Hindlimb muscle (tissue), 1 donor: ENCODE measurements at places on chromosomes 5 and 9.

DNA sequence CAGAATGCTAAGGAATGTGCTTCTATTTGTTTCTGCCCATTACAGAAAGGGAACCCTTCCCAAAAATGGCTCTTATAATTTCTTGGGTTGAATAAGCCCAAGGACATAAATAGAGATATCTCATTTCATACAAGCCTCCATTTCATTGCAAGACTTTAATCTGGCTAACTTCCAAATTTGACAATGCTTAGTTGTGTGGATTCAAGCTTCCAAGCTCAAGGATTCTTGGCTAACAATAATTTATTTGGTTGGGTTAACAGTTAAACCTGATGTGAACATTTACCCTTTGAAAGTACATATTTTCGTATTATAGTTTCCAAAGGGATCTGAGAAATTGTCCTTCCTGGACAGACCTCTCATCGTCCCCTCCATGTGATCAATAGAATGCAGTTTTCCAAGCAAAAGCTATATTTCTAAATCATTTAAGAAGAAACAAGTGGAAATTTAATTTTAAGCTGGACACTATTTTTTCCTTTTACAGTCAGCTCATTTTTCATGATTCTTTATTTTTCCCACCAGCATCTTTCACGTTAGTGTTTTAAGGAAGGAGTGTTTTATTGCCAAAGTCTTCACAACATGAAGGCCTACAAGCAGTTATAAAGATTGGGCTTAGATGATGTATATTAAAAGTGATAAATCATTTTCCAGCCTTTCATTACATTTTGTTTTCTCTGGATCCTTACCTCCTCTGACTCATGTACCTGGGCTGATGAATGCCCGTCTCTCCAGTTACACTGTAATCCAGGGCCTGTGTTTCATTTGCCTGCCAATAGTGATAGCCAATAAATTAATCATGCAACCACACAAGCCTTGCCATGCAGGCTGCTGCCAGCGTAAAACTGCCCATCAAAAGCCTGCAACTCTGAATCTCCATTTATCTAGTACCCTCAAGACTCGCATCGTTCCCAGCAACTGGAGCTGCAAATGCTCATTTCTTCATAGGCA, 176.7 kb downstream of the NTRK2 start:
- DNase-seq = no peak

- no peak for DNase-seq
Observed at GRCh38 chr9:2907411-2907810, 63.5 kb upstream of the PUM3 start.

DNA sequence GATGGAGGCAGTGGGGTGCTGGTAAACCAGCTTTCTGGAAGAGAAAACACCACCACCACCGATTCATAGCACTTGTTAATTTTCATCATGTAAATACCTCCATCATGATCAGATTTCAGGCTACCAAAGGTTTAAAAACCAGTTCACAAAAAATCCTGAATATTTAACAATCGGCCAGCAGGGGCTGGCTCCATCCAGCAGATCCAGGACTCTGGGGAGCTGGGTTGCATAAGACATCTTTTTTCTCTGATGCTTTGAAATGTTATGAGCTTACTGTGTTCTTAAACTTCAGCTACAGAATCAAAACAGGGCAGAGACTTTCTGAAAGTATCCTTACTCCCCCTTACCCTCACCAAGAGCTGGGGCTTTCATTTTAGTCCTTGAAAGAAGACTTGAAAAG, 14.6 kb upstream of the RNF183 start:
- no peak for DNase-seq

DNA sequence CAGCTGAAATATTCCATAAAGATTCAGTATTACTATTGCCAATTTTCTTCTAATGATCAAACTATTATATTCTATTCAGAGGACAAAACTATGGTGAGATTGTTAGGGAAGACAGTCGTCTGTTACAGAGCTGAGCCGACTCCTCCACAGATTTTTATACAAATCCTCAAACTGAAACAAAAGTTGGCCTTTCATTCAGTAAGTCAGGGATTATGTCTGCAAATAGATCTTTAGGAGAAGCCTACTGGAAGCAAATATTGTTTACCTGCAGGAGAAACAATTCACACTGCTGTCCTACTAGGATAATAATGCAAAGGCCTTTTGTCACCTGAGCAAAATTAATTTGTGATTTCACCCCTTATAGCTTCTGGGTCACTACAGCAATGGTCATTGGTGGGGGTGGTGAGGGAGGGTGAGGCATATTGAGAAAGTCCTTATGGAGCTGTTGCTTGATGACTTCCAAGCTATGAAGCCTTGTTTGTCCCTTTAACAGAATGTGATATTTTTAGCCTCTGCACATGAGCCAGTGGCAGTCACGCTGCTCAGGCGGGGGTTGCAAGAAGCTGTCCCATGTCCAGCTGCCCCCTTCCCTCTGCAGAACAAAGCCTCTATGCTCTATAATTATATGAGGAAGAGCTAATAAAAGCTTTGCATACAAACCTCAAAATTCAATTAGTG, 200.5 kb upstream of the KLF9 start:
- DNase-seq = peak; percentile 26

GRCh38 chr9:125522328-125522725, 184.7 kb downstream of the MAPKAP1 start:
- DNase-seq = no peak

GRCh38 chr9:93198117-93198837, 14.3 kb downstream of the WNK2 start:
- no peak for DNase-seq

DNA sequence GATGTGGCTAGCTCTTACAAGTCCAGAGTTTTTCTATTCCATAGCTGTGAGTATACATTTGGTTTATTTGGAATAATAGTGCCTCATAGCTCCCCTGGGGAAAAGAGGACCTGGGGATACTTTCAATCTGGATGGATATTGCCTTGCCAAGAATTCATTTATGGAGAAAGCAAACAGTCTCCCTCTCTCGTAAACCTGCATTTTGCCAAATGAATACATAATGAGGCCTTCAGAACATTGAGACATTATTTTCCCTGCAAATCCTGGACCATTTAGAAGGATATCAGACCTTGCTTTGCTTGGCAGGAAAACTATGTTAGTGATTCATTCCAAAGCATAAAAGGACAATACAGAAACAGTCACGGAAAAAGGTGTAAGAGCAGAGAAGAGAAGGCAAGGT, 569.6 kb upstream of the BRINP1 start:
- DNase-seq = no peak
